ENCODE measurements at places on chromosomes 11 and 22.

- DNase-seq: peak; percentile 67
Observed at GRCh38 chr22:37533995-37534394, 14.8 kb upstream of the CARD10 start.

DNA sequence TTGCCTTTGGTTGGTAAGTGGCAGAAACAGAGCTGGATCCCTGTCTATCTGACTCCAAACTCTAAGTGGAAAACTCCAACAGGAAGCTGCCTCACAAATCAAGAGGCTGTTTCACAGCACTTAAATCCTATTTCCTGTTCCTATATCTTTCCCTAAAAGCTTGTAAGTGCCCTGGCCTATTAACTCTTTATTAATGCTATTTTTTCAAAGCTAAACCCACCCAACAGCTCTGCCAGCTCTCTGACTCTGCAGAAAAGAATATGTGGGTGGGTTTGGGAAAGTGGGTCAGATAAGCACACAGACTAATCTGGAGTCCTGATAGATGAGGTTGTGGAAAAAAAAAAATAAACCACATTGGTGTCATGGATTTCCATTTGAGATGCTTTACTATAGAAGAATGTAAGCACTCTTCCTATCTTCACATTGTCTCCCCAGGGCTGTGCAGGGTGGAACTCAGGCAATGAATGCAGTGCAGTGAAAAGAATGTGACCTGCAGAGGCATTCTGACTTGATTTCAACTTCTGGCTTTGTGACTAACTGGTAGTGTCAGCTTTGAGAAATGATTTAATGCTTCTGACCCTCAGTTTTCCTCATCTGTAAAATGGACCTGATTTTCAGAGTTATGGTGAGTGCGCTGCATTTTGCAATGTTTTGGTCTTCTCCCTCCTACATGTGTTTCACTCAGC lies 125.6 kb downstream of the AASDHPPT start:
- peak; percentile 4 for DNase-seq

DNA sequence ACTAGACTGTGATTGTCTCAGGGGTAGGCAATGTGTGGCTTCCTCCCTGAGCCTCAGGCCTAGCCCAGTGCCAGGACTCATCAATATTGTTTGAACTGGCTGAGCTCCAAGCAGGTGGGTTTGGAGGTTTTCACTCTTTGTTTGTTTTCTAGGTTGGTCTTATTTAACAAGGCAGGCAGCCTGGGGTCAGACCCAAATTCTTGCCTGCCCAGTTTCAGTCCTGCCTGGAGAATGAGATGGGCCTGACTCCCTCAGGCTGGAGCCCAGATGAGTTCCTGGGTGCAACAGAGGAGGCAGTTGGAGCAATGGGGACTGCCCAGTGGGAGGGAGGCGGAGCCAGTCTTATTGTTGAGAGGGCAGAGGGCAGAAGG lies 28.3 kb upstream of the TP53I11 start:
- DNase-seq: no peak

DNA sequence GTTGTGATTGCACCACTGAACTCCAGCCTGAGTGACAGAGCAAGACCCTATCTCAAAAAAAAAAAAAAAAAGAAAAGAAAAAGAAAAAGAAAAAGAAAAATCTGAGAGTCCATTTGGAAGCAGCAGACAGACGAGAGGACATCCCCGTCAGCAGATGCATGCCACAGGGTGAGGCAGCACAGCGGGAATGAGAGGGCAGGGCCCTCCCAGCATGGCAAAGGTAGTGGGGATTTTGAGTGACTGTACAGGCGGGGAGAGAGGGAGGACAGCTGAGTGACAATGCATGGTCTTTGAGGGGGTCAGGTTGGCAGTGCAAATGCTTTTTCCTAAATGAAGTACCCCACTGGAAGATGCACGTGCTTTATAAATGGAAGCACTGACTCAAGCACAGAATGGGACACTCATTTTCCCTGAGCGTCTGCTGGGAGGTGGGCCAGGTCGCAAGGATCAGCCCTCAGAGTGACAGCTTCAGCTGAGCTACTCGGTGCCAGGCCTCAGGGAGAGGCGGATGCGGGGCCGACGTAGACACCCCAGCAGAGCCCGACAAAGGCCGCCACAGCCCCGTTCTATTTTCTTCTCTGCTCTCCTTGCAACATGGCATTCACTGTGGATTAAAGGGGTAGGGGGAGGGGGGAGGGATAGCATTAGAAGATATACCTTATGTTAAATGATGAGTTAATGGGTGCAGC lies 113.5 kb downstream of the SHANK2 start:
- DNase-seq: no peak

DNA sequence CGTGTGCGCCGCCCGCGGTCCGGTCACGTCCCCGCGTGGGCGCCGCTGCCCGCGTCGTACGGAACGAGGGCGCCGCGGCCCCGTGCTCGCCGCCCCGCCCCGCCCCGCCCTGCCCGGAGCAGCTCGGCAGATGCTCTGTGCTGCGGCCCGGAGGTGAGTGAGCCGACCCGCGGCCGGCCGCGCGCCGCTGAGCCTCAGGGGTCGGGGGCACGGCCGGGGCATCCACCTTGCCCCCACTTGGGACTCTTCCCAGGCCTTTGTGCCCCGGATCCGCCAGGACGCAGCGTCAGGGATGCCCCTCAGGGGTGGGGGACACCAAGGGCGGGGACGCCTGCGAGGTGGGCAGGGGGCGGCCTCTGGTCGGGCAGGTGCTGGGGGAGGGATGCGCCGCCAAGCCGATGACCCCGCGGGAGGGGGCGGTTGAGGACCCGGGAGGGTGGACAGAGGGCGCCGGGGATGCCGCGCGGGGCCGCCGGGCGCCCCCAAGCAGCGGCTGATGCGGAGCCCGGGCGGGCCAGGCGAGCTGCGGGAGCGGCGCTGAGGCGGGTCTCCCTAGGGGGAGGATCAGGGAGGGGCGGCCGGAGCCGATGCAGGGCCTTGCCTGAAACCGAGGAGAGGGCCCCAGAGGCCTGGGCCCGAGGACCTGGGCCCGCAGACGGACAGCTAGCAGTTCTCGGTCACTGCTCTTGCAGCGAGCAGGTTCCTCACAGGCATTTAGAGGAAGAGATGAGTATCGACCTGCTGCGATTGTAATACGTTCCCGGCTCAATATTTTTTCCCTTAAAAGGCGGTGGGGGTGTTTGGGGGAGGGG lies at the start of gene GNAZ:
Gene GNAZ (plus strand): TSS at position 102 of the 812 bp plus-strand sequence. CDS start 25,177 bp downstream, outside the sequence.
- peak; percentile 23 for DNase-seq

DNA sequence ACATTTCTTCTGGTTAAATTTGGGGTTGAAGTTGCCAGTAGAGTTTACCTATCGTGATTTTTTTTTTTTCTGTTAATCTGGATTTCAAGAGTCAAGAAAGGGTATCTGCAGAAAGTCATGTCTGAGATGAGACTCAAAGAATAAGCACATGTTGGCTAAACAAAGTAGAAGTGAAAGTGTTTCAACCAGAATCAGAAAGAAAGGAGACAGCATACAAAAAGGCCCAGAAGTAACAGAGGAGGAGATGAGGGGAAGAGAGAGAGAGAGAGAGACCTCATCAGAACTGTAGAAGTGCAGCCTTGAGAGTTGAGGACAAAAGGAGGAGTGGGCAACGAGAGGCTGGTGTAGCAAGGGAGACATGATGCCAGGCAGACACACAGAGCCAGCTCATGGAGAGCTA lies 54.9 kb downstream of the SVIP start:
- DNase-seq: no peak

- no peak for DNase-seq
Observed at GRCh38 chr22:36215981-36216380, 14.4 kb upstream of the APOL4 start.

GRCh38 chr11:128422576-128423370 lies 164.6 kb downstream of the ETS1 start:
- no peak for DNase-seq

DNA sequence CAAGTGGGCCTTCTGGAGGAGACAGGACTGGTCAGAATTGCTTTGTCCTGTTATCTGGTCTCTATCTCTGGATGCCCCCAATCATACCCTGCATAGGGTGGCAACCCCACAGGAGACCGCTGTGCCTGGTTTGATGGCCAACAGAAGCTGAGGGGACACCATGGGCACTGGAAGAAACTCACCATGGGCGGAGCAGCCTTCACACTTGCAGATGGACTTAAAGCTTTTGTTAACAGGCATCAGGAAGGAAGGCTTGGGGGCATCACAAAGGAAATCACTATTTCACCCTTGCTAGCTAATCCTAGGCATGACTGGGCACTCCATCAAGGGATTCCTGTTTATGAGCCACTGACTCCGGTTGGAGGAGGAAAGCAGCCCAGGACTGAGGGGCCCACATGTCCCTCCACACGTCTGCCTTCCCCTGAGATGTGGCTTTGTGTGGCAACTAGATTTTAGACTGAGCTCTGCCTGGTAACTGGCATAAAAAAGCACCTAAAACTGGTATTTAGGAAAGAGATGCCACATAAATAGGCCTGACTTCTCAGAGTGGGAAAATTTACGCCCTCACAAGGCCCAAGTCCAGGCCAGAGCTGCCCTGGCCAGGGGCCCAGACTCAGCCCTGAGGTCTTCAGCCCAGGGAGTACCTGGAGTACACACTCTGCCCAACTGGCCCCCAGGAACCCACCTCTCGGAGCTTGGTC lies 57.0 kb upstream of the LYVE1 start:
- DNase-seq: no peak

GRCh38 chr11:108125096-108125495 lies 3.7 kb downstream of the ACAT1 start:
- DNase-seq: no peak

GRCh38 chr11:1302041-1302460 lies 7.4 kb downstream of the TOLLIP start:
- DNase-seq: no peak

DNA sequence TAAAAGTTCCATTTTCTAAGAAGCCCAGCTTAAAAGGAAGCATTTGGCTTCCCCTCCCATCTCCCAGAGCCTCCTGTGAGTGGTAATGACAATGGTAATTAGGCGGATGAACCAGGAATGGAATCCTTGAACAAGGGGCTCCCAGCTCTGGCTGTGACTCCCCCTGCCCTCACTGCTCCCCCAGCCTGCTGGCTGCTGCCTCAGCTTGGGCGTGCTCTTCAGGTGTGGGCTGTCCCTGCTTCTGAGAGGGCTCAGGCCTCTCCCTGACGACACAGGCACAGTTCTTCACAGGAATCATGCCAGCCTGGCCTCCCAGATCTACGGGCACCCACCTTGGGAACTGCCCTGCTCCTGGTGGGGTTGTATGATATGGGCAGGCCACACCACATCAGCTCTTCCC lies 81.7 kb upstream of the NARS2 start:
- no peak for DNase-seq

GRCh38 chr22:31829505-31829904 lies 75.7 kb downstream of the DEPDC5 start:
- DNase-seq: peak; percentile 93

DNA sequence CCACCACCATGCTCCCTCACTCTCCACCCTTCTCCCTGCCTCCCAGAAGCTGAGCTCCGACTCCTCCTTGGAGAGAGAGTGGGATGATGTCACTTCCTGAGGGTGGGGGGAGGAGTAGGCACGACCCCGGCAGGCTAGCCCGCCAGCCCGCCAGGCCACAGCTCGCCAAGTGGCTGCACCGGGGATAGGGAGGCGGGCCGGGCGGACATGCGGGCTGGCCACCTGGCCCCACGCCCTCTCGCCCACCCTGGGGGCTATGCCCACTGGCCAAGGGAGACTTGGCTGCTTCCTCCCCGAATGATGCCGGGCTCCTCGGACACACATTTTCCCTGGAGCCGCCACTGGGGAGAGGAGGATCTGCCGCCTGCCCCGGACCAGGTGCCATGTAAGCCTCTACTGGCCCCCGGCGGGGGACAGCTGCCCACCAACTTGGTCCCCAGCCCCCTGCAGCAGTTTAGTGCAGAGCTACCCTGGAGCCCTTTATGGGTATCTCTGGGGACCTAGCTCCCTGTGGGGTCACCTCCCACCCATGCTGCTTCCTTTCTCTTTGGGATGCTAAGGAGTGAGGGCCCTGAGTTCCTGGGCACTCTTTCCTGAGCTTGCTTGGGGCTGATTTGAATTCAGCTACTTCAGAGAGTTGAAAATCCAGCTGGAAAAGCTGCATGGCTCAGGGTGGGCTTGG lies 33.7 kb upstream of the MYRF start:
- DNase-seq: peak; percentile 81

GRCh38 chr11:10823152-10823579 lies 14.4 kb upstream of the EIF4G2 start:
- DNase-seq: no peak

DNA sequence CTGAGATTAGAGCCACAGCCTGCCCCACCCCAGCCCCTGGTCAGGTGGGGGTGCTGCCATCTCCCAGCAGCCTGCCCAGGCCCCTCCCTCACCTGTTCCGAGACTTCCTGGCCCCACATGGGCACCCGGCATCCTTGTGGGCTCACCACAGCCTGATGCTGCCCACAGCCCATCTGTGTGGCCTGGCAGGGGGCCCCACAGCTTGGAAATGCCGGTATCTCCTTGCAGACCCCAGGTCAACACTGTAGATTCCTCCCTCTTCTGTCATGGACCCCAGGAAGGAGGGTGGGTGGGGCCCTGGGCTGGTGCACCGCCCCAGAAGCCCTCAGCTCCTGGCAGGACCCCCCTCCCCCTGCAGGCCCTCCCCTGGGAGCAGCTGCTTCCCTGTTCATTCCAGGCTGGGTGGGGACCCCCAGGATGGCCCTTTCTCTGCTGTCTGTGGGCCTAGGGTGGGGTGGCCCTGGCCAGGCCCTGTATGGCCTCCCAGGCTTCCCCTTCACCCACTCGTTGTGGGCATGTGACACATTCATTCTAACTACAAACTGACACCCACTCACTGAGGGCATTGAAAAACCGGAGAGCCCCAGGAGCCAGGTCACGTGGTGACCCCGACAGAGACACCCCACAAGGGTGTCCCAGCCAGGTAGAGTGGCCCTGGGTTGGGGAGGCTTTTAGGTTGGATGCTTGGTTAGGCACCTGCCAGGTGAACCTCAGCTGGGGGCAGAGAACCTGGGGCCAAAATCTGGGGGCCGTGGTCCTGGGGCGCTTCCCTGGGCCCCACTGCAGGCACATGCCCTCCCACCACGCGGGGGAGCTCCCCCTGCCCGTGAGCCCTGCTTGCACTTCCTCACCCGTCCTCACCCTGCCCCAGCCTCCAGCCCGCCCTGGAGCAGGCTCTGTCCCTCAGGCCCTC lies 44.1 kb upstream of the CCDC188 start:
- no peak for DNase-seq

- DNase-seq: no peak
Observed at GRCh38 chr22:44459041-44459440, 39.0 kb downstream of the RTL6 start.

- DNase-seq: no peak
Observed at GRCh38 chr22:28171712-28172111, 252.7 kb upstream of the PITPNB start.

DNA sequence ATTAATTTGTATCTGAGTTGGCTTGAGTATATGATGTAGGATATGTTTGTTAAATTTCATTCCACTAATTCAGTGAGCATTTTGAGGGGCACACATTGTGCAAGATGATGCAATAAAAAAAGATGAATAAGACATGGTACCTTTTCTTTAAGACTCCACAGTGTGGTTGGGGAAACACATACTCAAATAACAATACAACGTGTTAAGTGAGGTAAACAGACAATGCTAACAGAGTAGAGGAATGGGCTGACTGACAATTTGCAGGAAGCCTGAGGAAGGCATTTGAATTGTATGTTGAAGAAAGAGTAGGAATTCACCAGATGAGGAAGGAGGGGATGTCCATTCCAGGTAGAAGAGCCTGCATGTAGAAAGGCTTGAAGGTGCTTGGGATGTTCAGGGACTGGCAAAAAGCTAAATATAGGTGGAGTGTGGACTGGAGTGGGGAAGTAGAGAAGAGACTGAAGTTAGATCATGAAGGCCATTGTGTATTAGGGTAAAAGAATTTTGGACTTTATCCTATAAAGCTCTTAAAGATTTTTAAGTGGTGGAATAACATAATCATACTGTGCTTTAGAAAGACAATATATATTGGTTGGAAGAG lies 6.8 kb downstream of the RNF169 start:
- no peak for DNase-seq

Measured in fibroblast of skin of abdomen (primary cell).